ENCODE measurements at places on chromosomes 7 and 10.

DNA sequence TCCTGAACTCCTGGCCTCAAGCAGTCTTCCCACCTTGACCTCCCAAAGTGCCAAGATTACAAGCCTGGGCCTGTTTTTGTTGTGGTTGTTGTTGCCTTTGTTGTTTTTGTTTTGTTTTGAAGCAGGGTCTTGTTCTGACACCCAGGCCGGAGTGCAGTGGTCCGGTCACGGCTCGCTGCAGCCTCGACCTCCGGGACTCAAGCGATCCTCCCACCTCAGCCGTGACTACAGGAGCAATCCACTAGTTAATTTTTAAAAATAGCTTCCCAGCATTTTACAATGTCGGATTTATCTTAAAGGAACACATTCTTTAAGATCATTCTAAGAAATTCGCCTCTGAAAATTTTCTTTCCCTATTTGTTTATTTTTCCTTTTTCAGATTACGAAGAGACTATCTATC is 27.7 kb upstream of the AP5Z1 start:
- no peak for DNase-seq

DNA sequence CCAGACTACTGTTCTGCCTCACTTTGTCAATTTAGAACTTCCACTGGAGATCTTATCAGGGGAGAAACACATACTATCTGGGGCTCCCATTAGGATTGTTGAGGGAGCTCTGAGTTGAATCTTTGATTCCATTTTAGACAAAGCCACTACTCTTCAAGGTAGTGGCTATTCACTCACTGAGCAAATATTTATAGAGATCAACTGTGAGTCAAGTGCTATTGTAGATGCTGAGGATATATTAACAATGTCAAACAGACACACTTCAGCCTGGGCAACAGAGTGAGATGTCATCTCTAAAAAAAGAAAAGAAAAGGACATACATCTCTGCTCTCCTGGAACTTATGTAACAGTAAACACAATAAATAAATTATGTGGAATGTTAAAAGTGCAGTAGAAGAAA is 315.3 kb downstream of the PTEN start:
- no peak for DNase-seq

DNA sequence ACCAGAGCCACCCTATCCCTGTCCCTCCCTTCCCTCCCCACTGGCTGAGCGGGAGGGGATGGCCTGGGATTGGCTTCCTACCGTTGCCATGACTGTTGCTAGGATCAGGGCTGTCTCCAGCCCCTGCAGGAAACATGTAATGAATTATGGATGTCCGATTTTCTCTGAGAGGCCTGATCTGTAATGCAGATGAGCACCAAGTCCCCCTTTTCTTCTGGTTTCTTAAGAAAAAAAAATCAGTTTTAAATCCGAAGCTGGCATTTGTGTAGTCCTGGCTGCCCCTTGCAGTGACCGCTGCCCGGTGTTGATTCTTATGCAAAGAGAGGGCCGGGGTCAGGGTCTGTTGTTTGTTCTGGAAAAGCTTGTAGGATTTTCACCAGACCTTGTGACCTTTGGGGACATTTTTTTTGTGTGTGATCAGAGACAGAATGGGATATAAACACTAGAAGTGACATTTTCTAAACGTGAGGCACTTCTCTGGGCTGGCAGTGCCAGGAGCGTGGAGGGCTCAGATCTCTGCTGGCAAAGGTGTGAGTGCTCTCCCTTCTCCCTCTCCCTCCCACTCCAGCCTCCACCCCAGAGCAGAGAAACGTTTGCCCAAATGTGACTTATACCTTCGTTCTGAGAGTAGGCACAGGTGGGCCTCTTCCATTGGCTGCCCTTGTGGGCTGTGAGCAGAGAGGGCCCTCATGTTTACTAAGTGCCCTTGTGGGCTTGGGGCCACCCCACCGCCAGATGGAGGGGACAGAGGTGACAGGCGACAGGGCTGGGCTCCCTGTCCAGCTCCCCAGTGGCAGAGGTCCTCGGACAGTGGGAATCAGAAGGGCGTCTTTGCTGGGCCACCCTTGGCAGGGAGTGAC is 127.5 kb downstream of the DNAJB6 start:
- peak; percentile 12 for DNase-seq

DNA sequence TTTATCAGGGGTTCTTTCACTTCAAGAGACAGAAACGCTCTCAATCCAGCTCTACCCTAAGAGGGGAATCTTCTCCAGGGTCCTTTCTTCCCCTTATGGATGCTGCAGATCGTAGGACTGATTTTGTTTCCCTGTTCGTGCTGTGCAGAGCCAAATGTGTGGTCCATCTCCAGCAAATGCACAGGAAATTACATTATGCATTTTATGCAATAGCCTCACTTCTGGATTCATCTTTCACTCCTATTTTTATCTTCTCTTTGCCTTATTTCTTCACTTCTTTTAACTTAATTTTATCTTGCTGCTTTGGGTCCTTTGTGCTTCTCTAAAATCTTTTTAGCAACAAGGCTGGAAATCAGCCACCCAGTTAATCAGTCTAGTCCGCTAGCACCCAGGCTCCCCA is 184.5 kb upstream of the INHBA start:
- DNase-seq, result peak; percentile 33

DNA sequence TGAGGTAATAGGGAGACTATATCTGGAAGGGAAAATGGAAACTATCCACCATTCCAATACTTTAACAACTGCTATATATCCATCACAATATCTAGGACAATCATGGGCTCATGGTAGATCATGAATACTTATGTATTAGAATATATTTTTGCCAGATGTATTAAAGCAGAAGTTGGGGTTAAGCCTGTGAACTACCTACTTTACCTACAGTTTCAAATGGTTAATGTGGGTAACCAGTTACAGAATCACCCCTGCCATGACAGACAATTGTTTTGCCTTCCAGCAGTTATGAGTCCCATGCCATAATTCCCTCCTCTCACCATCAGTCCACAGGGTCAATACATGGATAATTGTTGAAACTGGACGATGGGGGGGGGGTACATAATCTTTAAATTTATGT is 29.9 kb upstream of the RAPGEF5 start:
- DNase-seq, result no peak

DNA sequence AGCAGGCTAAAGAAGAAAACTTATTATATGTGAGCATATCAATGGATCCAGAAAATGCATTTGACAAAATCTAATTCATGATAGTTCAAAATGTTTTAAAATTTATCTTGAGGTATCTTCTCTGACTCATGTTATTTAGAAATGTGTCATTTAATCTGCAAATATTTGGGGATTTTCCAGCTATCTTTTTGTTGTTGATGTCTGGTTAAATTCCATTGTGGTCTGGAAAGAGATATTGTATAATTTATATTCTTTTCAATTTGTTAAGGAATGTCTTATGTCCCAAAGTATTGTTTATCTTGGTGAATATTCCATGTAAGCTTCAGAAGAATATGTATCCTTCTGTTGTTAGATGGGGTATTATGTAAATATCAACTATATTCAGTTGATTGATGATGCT is 942.5 kb downstream of the KCNMA1 start:
- no peak for DNase-seq

DNA sequence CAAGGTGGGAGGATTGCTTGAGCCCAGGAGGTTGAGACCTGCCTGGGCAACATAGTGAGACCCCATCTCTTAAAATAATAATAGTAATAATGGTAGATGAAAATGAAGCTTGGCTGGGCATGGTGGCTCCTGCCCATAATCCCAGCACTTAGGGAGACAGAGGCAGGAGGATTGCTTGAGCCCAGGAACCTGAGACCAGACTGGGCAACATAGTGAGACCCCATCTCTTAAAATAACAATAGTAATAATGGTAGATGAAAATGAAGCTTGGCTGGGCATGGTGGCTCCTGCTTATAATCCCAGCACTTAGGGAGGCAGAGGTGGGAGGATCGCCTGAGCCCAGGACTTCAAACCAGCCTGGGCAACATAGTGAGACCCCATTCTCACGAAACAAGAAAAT is 49.5 kb upstream of the LMTK2 start:
- no peak for DNase-seq

DNA sequence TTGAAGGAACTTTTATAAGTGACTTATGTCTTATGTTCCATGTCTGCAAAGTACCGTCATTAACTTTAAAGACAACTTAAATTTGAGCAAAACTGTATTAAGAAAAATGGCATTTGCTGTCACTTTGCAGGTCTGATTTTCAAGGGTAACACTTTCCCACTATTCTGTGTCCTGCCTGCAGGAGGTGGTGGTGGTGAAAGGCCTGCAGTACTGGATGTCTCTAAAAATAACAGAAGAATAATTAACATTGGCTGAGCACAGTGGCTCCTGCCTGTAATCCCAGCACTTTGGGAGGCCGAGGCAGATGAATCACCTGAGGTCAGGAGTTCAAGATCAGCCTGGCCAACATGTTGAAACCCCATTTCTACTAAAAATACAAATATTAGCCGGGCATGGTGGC is 13.2 kb upstream of the PTER start:
- no peak for DNase-seq

- no peak for DNase-seq
Observed at GRCh38 chr7:121689749-121690148, 183.2 kb upstream of the PTPRZ1 start.

- DNase-seq, result no peak
Observed at GRCh38 chr10:22605168-22605567, 109.2 kb downstream of the PIP4K2A start.

GRCh38 chr10:43968076-43968475 is 319.4 kb upstream of the ZNF32 start:
- no peak for DNase-seq

DNA sequence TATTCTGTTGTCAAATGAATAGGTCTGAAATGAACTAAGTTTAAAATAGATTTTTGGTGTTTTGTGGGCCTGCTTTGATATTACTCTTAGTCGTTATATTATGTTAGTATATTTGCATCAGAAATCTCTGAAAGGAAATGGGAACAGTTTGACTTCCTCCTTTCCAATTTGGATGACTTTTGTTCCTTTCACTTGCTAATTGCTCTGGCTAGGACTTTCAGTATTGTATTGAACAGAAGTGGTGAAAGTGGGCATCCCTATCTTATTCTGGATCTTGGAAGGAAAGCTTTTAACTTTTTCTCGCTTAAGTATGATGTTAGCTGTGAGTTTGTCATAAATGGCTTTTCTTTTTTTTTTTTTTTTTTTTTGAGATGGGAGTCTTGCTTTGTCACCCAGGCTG is 273.6 kb upstream of the DKK1 start:
- no peak for DNase-seq

DNA sequence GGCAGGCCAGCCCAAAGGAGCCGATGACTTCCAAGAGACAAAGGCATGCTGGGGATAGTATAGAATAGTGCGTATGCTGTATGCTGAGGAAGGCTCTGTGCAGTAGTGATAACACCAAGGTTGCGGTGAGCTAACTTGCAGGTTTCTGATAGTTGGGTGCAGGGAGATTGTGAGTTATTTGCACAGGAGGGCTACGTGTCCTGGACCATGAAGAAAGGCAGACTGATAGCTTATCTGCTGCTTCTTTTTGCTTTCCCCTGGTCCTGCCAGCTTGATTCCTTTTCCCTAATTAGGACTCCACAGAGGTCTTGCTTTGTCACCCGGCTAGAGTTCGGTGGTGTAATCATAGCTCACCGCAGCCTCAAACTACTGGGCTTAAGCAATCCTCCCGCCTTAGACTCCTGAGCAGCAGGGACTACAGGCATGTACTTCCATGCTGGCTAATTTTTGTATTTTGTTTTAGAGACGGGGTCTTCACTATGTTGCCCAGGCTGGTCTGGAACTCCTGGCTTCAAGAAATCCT is 43.9 kb upstream of the ARHGAP12 start:
- no peak for DNase-seq

- no peak for DNase-seq
Observed at GRCh38 chr10:24318517-24318916, 109.6 kb downstream of the KIAA1217 start.

DNA sequence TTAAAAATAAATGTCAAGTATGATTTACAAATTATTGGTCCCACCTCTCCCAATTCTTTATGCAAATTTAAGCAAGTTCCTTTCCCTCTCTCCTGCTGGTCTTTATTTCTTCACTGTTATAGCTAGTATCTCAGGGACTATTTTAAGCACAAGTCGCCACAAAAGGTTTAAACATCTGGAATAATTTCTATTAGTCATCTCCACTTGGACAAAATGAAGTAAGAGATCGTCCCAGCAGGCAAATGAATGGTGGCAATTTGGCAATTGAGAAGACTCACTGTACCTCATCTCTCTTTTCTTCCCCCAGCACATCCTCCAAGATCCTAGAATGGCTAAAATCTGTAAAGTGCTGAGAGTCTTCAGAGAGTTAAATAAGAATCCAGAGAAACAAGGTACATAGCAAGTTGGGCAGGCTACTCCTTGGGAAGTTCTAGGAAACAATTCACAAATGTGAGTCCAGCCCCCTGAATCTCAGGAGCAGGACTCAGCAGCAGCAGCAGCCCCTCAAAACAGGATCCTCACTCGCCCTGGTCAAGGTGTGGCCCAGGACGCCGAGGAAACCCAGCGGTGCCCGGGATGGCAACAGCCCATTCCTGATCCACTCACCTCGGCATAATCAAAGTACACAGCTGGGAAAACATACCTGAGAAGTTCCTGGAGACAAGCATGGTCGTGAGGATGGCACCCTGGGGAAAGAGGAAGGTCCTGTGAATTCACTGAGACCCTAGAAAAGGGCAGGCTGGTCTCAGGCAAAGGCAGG is 30.3 kb upstream of the NDST2 start:
- DNase-seq, result no peak

- DNase-seq, result no peak
Observed at GRCh38 chr10:28633750-28634149, 43.6 kb upstream of the BAMBI start.

DNA sequence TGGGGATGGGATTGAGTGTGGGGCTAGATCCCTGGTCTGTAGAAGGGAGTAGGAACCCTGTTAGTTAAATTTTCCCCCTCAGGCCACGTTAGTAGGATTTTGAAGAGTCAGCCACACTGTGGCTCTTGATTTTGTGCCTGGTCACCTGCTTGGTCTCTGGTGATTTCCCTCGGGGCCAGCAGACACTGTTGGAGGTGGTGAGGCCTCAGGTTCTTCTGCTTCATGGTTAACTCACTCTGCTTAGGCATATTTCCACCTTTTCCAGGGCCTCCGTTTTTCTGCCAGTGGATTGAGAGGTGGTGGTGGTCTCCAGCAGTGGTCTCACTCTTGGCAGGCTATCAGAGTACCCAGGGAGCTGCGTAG is 4.1 kb downstream of the TSPAN14 start:
- no peak for DNase-seq

DNA sequence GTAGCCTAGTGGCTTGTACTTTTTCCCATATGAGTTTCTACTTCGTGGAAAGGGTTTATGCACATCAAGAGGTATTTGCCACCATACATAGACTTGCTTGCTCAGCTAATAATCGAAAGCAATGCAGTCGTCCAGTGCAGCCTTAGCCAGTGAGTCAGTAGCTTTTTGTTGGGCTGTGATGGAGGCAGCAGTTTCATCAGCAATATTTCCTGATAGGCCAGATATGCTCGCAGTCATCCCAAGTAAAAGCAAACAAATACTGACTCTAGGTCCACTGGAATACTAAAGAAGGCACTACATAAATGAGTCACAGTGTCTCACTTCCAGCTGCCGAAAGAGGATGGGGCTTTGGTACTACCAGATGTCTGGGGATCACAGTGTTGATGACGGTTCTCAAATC is 2.1 kb upstream of the BNIP3 start:
- DNase-seq, result no peak

- DNase-seq, result no peak
Observed at GRCh38 chr7:112084520-112084971, 121.7 kb downstream of the DOCK4 start.

GRCh38 chr7:130262448-130262847 is 4.2 kb upstream of the CPA2 start:
- no peak for DNase-seq

Measured in muscle of back (tissue), 13 donors.